ENCODE measurements at places on chromosomes 12 and 14. TPM values are rescaled to one million over a fixed set of nuclear protein-coding genes. Genes with fewer than 3 reads are reported as not detected.

The DPY19L2 gene
- total RNA-seq: 1.6 TPM

The AHNAK2 gene
- total RNA-seq: 218 TPM

The TGFB3 gene
- 0.54 TPM for total RNA-seq

The RFX4 gene
- total RNA-seq: 0.07 TPM

The GUCY2C gene
- 0.03 TPM for total RNA-seq

The LRP6 gene
- 25.2 TPM for total RNA-seq

The SYT1 gene
- 5.6 TPM for total RNA-seq

The PPFIBP1 gene
- total RNA-seq: 30.3 TPM

The PTHLH gene
- 14.2 TPM for total RNA-seq

The PPFIA2 gene
- total RNA-seq: not detected

The SMAGP gene
- 25.3 TPM for total RNA-seq

The KCTD10 gene
- 50.0 TPM for total RNA-seq

The DLK1 gene
- 0.32 TPM for total RNA-seq

The CYP46A1 gene
- total RNA-seq: 0.11 TPM

The MYO1H gene
- not detected for total RNA-seq

The IFNG-AS1 gene
- not detected for total RNA-seq

The FGD6 gene
- 16.0 TPM for total RNA-seq

The RDH12 gene
- total RNA-seq: 0.11 TPM

The EFS gene
- not detected for total RNA-seq

The MMP19 gene
- 0.29 TPM for total RNA-seq

The CTSG gene
- not detected for total RNA-seq

The MDGA2 gene
- total RNA-seq: not detected

The POTEM gene
- total RNA-seq: not detected

The HOXC10 gene
- 2.8 TPM for total RNA-seq

The MYF6 gene
- total RNA-seq: not detected

The ERP27 gene
- total RNA-seq: not detected

The C12orf50 gene
- total RNA-seq: not detected

The MYH6 gene
- 0.11 TPM for total RNA-seq

The SLC17A8 gene
- not detected for total RNA-seq

The ASCL1 gene
- total RNA-seq: not detected

The CISTR gene
- not detected for total RNA-seq

The MVK gene
- 8.2 TPM for total RNA-seq

The MGAT4C gene
- not detected for total RNA-seq

The TC2N gene
- 0.76 TPM for total RNA-seq

The GYS2 gene
- 0.23 TPM for total RNA-seq

The CLEC4D gene
- total RNA-seq: not detected

The POTEG gene
- not detected for total RNA-seq

The WIF1 gene
- not detected for total RNA-seq

The FAM222A gene
- 6.0 TPM for total RNA-seq

The APOF gene
- not detected for total RNA-seq

The GPRC5D gene
- not detected for total RNA-seq

The BCL11B gene
- total RNA-seq: 0.44 TPM

The PARPBP gene
- total RNA-seq: 19.5 TPM

The NTS gene
- total RNA-seq: 63.5 TPM

The AKAP6 gene
- 0.29 TPM for total RNA-seq

The AQP2 gene
- not detected for total RNA-seq

The FAM181A gene
- not detected for total RNA-seq

The AJUBA gene
- total RNA-seq: 36.7 TPM

The SYCP3 gene
- 0.08 TPM for total RNA-seq

The SPTB gene
- 1.7 TPM for total RNA-seq

The KCNC2 gene
- not detected for total RNA-seq

The CLSTN3 gene
- total RNA-seq: 8.5 TPM

The COL2A1 gene
- total RNA-seq: 0.18 TPM

The ACOT6 gene
- total RNA-seq: not detected

All from A549 treated with dexamethasone at 1 μM for 4 hours (cell line).